Hypothalamus (tissue), 51 donors: ENCODE measurements at places on chromosomes 6 and 20.

DNA sequence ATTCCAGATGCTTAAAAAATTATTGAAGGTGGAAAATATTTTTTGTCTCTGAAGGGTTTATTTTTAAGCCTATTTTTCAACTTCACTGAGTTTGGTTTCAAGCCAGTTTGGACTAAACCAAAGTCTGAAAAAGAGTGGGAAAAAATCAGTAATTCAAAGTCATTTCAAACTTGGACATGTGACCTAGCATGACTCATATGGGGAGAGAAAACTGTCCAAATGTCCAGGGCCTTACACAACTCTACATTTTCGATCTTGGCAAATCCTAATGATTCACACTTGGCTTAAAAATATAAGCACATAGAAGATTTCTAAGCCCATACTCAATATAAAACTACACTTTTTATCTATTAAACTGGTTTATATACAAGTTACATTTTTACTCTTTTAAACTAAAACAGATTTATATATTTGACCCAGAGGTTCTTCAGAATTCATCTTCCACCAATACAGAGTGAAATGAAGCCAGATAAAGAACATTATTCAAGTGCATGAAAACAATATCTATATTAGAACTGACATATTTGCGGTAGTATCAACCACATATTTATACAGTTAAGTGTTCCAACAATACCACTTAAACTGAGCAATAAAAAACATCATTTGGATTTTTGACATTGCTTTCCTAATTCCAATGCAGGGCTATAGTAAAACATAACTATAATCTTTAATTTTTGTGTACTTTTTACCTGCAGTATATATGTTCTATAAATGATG is 110.3 kb upstream of the TCF21 start:
- DNase-seq, result no peak

DNA sequence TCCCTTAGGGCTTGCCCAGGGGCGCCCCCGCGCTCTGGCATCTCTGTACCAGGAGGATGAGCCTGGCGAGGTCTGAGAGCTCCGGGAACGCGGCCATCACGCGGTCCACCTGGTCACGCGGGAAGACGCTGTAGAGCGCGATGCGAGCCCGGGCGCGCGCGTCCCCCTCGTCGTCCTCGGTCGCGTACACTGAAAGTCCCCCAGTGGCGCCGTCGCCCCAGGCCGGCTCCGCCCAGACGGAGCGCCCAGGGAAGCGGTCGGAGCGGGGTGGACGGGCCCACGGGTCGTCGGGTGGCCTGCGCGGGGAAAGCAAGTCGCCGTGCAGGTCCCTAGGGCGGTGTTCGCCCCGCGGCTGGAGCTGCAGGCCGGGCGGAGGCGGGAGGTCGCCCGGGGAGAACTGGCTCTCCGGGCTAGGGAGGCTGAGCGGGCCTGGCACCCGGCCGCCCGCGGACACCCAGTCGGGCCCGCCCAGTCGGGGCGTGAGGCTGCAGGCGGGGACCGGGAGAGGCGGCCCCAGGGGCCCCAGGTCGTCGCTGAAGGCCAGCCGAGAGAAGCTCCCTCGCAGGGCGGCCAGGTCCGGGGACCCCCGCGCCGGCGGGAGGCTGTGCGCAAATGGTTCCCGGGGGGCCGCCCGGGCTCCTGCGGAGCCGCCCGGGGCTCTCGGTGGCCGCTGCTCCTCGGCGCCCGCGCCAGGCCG is 34.0 kb downstream of the ZC3H12D start:
- DNase-seq, result peak; percentile 36

- no peak for DNase-seq
These were observed 199.1 kb downstream of the COL9A1 start for GRCh38 chr6:70103798-70104197.

DNA sequence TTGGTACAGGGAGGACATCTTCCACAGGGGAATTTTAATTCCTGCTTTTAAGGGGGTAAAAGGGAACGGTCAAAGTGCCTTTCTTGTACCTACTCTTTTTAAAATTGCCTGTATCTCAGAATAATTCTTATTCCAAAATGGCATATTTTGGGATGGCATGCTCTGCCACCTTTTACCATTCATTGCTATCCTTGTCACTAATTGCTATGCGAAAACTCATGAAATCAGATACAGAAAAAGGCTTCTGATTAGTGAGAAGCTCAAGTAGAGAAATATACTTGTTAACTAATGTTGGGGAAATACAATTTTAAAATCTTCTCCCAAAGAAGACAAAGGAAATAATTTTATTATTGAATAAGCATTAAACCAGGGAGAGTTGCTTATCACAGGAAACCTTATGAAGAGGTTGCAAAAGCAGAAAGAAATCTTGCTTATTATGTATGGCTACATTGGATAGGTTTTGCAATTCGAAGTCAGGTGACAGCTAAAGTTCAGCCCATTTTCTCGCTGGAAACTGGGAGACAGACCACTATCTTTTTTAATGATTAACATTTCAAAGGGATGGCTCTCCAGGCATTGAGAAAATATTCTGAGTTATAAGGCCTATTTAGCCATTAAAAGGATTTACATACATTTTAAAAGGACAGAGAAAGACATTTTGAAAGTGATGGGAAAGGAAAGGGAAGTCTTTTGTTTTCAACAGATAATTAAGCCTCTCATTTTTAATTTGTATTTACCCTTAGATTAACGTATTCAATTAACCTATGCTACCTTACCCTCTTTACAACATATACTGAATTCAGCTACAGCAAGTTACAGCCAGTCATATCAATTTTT is 110.3 kb upstream of the PRSS16 start:
- no peak for DNase-seq

- DNase-seq, result no peak
These were observed 4.4 kb downstream of the MYB start for GRCh38 chr6:135185483-135185882.

- DNase-seq, result no peak
These were observed 285.7 kb upstream of the PREP start for GRCh38 chr6:105688573-105688972.

GRCh38 chr20:10761232-10761631 is 87.4 kb upstream of the JAG1 start:
- no peak for DNase-seq

GRCh38 chr20:51220293-51220706 is 197.4 kb upstream of the KCNG1 start:
- no peak for DNase-seq

- DNase-seq, result no peak
These were observed 28.9 kb upstream of the ASF1A start for GRCh38 chr6:118865100-118865391.

GRCh38 chr6:167470836-167471547 is 146.1 kb downstream of the TTLL2 start:
- no peak for DNase-seq

DNA sequence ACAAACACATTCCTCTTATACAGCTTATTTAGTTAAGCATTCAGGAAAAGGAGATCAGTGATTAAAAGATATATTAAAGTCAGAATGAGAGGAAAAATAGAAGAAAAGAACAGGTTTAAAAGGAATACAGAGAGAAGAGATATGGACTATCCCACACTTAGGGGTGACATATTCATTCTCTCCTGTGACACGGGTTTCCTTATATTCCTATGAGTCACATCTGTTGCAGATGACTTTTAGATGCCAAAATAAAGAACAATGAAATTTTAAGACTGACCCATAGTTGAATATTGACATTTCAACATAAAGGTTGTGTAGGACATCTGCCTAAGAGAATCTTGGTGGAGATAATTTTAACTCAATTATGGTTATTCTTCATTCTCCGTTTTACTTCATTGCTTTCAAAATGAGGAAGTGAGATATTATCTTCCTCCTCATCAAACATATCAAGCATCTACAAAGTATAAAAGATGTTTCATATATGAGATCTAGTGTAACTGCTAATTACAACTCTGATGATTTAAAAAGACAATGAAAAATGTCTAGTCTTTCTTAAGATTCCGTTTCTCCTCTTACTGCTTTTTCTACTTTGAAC is 1336.7 kb upstream of the CITED2 start:
- DNase-seq, result no peak

- peak; percentile 25 for DNase-seq
These were observed 108.5 kb downstream of the MAP3K4 start for GRCh38 chr6:161100072-161100471.

DNA sequence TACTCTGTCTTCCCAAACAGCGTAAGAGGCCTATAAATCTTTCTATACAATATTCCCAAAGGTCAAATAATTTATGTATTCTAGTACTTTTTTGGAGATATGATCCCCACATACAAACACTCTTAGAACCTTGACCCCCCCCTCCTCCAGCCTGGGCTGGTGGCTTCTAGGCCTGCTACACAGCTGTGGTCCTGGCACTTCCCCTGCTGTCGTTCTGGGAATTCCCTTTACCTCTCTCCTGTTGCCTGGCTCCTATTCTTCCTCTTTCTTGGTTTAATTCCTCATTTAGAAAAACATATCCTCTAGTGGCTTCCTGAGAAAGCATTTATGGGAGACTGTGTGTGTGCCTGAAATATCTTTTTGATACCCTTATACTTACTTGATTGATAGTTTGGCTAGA is 4.1 kb upstream of the TXLNB start:
- DNase-seq, result no peak

- DNase-seq, result no peak
These were observed 257.7 kb downstream of the SYNE1 start for GRCh38 chr6:152379423-152379822.

- DNase-seq, result no peak
These were observed at the start of gene TPMT for GRCh38 chr6:18154507-18155149. Gene TPMT (minus strand): TSS chr6:18155077. CDS start chr6:18149127, 5,950 bp downstream.

- no peak for DNase-seq
These were observed 33.4 kb downstream of the SNX5 start for GRCh38 chr20:17935186-17935585.

GRCh38 chr6:114049367-114049966 is 78.5 kb upstream of the HDAC2 start:
- no peak for DNase-seq

DNA sequence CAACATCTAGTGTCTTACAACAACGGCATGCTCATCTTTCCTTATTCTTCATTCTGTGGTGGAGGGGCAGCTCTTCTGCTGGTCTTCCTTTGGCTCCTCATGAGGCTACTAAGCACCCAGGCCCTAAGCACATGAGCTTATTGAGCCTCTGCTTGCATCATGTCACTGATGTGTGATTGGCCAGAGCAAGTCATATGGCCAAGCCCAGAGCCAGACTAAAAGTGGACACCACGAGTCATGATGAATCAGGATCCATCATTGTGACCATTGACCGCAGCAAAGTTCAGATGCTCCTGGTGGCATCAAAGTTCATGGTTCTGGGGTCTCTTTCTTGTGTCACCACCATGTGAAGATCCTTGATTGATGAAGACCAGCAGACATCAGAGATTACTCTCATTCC is 192.0 kb upstream of the FOXA2 start:
- DNase-seq, result no peak

DNA sequence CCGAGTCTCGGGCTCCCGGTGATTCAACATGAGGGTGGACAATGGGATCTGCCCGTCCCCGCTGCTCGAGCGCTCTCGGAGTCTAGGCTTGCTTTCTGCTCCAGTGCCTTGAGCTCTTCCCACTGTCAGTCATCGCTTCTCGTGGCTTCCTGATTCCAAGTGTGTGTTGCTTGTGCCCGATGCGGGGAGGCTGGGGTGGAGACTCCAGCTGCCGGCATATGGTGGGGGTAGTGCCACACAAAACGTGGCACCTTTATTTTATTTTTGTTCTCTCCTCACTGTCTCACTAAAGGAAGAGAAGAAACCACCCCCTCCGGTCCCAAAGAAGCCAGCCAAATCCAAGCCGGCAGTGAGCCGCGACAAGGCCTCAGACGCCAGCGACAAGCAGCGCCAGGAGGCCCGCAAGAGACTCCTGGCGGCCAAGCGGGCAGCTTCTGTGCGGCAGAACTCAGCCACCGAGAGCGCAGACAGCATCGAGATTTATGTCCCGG is 14.8 kb upstream of the MYL9 start:
- DNase-seq, result no peak

- no peak for DNase-seq
These were observed 8.2 kb upstream of the PXDC1 start for GRCh38 chr6:3759646-3760232.

GRCh38 chr6:6893701-6894100 is 214.1 kb upstream of the RREB1 start:
- no peak for DNase-seq

- DNase-seq, result no peak
These were observed 649.2 kb downstream of the MMUT start for GRCh38 chr6:48813836-48814235.

GRCh38 chr6:72286911-72287311 is 335.0 kb upstream of the KCNQ5 start:
- no peak for DNase-seq

GRCh38 chr6:14784596-14785492 is 461.0 kb upstream of the JARID2 start:
- no peak for DNase-seq

DNA sequence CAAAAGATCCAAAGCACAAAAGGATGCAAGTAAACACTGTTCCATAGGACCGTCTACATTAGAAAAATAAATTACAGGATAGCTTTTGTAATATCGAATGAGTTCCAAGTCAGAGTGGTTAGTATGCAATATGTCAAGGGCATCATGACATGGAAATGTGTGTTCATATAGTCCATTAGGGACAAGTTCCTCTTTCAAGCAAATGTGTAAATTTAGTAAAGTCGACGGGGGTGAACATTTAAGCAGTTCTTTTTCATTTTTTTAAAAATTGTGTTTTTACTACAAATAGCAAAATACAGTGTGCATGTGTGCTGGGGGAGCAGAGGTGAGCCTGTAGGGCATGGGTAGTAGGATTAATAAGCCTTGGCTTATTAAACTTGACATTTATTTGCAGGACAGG is 359.0 kb downstream of the ESR1 start:
- no peak for DNase-seq

DNA sequence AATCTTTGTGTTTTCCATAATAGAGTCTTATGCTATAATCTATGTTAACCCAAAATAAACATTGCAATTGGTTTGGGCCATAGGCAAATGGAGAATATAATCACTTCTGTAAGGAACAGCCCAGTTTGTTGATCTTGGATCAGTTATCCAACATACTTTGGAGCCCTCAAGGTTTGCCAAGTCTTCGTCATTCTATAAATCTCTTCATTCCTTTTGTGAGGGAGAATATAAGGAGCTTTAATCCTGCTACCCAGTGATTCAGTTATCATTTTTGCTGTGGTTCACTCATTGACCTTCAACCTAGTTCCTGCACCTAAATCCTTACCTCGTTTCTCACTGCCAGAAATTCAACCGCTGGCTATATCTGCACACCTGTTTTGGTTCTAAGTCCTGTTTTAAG is 500.3 kb upstream of the PTCHD4 start:
- no peak for DNase-seq

GRCh38 chr20:47350691-47351545 is 5.6 kb downstream of the ZMYND8 start:
- no peak for DNase-seq

DNA sequence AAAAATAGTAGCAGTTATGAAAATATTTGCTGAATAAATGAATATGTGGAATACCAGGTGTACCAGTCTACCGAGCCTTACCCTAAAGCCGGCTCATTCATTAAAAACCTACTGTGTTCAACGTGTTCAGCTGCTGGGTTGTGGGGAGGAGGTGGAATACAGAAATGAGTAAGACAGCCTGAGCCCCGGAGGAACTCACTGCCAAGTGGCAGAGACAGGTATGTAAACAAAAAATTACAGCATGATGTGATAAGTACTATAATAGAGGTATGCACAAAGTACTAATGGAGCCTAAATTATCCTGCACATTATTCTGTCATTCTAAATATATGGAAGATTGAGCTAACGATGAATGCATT is 6.8 kb upstream of the ADTRP start:
- DNase-seq, result no peak
